Activated T-cell treated with anti-CD3 and anti-CD28 coated beads, Interleukin-2, amount 50 U/mL, for 72 hours (primary cell): ENCODE measurements at places on chromosomes 1 and 21.

DNA sequence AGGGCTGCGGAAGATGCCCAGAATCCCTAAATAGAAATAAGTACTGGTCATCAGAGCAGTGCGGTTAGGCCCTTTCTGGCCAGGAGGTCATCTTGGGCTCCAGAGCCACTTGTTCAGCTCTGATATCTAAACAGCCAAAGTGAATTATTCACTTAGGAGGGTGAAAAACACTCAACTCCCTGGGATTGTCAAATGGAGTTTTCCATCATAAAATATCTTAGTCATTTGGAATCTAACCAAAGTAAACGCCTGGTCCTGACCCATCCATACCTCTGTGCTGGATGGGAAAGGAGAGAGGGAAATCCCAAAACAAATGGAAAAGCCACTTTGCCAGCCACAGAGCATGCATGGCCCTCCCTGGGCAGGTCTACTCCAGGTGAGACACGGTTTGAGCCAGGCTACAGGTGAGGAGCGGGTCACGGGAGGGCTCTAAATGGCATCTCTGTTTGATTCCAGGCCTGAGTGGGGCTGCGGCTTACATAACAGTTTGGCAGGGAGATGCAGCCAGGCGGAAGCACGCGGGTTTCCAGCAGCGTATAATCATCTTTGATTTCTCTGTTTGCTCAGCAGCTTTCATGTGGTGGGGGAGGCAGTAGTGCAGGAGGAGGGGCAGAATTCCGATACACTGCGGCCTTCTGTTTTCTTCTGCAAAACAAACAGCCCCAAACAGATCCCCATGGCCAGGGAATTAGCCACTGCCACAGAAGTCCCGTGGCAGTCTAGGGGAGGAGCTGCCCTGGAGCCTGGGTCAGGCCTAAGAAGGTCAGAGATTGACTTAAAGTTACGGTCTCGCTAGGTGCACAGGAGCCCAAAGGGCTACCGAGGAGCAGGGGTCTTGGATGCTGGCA is 59.1 kb upstream of the ZNF648 start:
- H3K27ac ChIP-seq, result no peak overlapping the region
- no peaks in the 10 kb centered on the region for H3K36me3 ChIP-seq
- DNase-seq, result no peak
- H3K4me1 ChIP-seq, result no peaks in the 10 kb centered on the region

- H3K27ac ChIP-seq, result no peak overlapping the region
- H3K4me1 ChIP-seq, result no peaks in the 10 kb centered on the region
- no peaks in the 10 kb centered on the region for H3K36me3 ChIP-seq
- DNase-seq, result no peak
- H3K27me3 ChIP-seq, result no peaks in the 10 kb centered on the region
These were observed 819.9 kb downstream of the BRINP3 start for GRCh38 chr1:189657715-189658114.

DNA sequence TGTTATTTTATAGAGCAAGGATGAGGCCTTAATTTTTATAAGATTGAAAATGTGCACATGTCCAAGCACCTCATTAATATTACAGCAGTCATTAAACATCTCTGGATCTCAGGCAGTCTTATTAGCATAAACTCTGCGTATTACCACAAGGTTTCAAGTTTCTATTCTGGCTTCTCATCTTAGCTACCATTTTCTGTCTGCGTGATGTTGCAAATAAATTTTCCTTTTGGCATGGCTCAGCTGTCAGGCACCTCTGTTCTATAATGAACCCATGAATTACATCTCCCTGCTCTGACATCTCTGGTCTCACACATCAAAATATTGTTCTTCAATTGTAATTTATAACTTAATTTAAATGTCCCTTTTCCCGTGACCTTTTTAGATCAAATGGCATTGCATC is 156.5 kb downstream of the SLC45A1 start:
- H3K27me3 ChIP-seq, result no peaks in the 10 kb centered on the region
- no peak for DNase-seq
- H3K4me3 ChIP-seq, result no peak overlapping the region

DNA sequence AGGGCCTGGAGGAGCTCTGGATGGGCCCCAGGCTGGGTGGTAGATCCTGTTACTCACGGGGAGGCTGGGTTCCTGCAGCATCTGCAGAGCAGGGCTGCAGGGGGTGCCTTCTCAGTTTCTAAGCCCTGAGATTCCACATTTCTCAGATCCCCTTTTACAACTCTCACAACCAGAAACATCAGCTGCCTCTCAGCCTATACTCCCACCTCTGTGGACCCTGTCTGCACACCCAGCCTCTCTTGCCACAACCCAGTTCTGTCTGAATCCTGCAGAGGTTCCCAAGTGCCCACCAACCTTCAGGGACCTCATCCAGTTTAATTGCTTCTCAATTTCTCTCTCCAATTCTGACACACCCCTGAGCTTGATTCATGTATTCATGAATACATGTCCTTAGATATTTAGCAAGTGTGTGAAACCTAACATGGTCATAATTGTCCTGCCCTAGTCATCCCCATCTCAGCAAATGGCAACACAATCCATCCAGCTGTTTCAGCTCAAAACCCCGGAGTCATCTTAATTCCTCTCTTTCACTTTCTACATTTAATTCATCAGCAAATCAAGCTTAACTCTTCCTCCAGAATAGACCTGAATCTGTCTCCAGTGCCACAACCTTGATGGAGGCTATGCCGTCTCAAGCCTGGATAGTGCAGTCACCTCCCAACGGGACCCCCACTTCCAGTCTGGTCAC is 57.0 kb upstream of the NEK2 start:
- no peaks in the 10 kb centered on the region for H3K36me3 ChIP-seq
- H3K27me3 ChIP-seq, result no peaks in the 10 kb centered on the region
- DNase-seq, result no peak
- no peak overlapping the region for H3K27ac ChIP-seq
- no peak overlapping the region for H3K4me3 ChIP-seq

GRCh38 chr1:56572334-56573050 is 6.9 kb downstream of the PLPP3 start:
- no peak for DNase-seq
- H3K4me3 ChIP-seq, result no peak overlapping the region
- H3K36me3 ChIP-seq, result no peaks in the 10 kb centered on the region
- H3K27ac ChIP-seq, result no peak overlapping the region

DNA sequence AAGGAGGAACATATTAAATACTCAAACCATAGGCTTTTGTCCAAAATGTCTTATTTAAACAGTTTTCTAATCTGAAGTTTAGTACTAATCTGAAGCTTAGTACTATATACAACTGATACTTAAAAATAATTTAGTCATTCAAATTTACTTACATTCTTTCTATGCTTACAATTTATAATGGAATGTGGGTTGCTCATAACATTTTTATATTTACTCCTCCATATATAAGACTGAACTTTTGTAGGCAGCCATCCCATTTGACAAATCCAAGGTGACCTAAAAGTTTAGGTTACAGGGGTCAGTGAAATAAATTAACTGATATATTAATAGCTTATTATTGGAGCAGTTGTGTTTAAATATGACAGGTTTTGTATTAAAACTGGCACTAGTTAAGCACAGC is 570.6 kb downstream of the DPYD start:
- no peaks in the 10 kb centered on the region for H3K27me3 ChIP-seq
- no peak for DNase-seq
- H3K4me1 ChIP-seq, result peaks cover 5% of the 10 kb centered on the region
- no peak overlapping the region for H3K27ac ChIP-seq

DNA sequence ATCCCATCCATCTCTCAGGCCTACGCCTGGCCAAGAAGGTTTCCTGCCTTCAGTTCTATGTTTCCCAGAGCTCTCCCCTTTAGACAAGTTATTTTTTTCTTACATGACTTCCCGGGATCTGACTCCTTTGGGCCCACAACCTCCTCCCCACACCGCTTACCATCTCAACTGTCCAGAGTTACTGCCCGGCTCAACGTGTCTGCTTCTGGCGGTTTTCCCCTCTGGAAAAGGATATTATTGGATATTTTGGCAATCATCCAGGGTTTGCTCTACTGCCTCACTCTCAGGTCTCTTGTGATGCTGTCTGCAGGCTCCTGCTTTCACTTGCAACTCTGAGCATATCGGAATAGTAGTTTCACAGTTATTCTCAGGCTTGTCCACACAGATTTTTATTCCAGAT is 318.2 kb upstream of the CAMK1G start:
- H3K27ac ChIP-seq, result no peak overlapping the region
- H3K4me3 ChIP-seq, result no peak overlapping the region
- peaks cover 5% of the 10 kb centered on the region for H3K27me3 ChIP-seq
- H3K36me3 ChIP-seq, result no peaks in the 10 kb centered on the region

DNA sequence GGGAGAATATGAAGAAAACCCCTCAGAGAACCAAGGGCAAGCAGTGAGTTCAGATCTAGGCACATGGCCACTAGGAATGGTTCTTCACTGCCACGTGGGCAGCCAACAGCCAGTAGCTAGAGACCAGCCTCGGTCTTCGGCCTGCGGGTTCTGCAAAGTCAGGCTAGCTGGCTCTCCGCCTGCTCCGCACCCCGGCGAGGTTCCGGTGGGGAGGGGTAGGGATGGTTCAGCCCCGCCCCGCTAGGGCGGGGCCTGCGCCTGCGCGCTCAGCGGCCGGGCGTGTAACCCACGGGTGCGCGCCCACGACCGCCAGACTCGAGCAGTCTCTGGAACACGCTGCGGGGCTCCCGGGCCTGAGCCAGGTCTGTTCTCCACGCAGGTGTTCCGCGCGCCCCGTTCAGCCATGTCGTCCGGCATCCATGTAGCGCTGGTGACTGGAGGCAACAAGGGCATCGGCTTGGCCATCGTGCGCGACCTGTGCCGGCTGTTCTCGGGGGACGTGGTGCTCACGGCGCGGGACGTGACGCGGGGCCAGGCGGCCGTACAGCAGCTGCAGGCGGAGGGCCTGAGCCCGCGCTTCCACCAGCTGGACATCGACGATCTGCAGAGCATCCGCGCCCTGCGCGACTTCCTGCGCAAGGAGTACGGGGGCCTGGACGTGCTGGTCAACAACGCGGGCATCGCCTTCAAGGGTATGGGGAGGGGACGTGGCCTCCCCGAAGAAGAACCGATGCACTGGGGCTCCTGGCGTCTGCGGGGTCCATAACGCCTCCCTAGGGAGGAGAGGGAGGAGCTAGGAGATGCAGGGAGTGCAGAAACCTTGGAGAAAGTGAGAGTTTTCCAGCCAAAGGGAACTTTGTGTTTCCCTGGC is at the start of gene CBR1:
Gene CBR1 (plus strand): TSS at position 312 of the 871 bp plus-strand sequence. CDS start 92 bp downstream, at position 404.
- H3K27me3 ChIP-seq, result no peaks in the 10 kb centered on the region
- peaks cover 51% of the 10 kb centered on the region for H3K4me1 ChIP-seq
- no peak within 1 kb of the TSS for H3K27ac ChIP-seq

GRCh38 chr1:43329995-43330751 is 7.4 kb upstream of the MPL start:
- DNase-seq, result peak; percentile 70
- peaks cover 18% of the 10 kb centered on the region for H3K4me1 ChIP-seq

DNA sequence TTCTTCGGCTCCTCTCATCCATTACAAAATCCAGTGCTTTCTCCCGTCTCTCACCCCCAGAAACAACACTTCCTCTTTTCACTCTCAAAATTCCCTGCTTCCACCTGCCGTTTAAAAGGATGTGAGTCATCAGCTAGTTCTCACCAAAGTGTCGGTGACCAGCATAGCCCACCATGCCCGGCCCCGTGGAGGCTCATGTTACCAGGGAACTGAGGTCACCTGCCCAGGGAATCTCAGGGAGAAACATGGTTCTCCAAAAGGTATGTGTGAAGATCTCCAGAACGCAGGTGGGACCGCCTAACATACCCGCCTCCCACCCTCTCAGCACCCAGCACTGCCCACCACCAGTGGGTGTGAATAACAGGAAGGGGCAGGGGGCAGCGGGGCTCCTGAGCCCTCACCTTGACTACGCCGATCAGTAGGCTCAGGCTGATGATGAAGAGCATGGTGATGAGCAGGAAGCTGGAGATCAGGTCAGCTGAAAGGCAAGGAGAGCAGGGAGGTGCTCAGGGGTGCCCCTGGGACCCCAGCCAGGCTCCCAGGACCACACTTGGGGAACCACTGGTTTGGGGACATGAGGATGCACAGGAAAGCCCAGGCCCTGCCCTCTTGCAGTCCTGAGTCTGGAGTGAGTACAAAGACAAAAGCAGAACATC is 16.2 kb downstream of the LAPTM5 start:
- no peak for DNase-seq
- peaks cover 86% of the 10 kb centered on the region for H3K4me1 ChIP-seq
- peak overlapping the region; percentile 90 for H3K27ac ChIP-seq
- H3K36me3 ChIP-seq, result peaks cover 30% of the 10 kb centered on the region

DNA sequence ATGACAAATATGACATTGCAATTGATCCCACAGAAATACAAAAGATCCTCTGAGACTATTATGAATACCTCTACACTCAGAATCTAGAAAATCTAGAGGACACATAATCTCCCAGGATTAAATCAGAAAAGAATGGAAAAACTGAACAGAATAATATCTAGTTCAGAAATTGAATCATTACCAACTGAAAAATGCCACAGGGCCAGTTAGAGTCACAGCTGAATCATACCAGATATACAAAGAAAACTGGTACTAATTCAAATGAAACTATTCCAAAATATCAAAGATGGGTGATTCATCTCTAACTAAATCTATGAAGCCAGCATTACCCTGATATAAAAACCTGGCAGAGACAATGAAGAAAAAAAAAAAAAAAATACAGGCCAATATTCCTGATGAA is 149.3 kb downstream of the BRINP3 start:
- DNase-seq, result no peak
- no peak overlapping the region for H3K27ac ChIP-seq
- no peaks in the 10 kb centered on the region for H3K4me1 ChIP-seq
- no peaks in the 10 kb centered on the region for H3K27me3 ChIP-seq
- no peaks in the 10 kb centered on the region for H3K36me3 ChIP-seq
- H3K4me3 ChIP-seq, result no peak overlapping the region

- H3K4me3 ChIP-seq, result peak overlapping the region; percentile 7
- H3K27me3 ChIP-seq, result no peaks in the 10 kb centered on the region
- H3K36me3 ChIP-seq, result peaks cover 8% of the 10 kb centered on the region
- peaks cover 40% of the 10 kb centered on the region for H3K4me1 ChIP-seq
These were observed 65.9 kb downstream of the SLC66A1 start for GRCh38 chr1:19377812-19378718.

GRCh38 chr1:167526667-167527383 is 8.5 kb upstream of the CD247 start:
- H3K27ac ChIP-seq, result no peak overlapping the region
- H3K27me3 ChIP-seq, result no peaks in the 10 kb centered on the region
- no peaks in the 10 kb centered on the region for H3K4me1 ChIP-seq
- no peaks in the 10 kb centered on the region for H3K36me3 ChIP-seq

DNA sequence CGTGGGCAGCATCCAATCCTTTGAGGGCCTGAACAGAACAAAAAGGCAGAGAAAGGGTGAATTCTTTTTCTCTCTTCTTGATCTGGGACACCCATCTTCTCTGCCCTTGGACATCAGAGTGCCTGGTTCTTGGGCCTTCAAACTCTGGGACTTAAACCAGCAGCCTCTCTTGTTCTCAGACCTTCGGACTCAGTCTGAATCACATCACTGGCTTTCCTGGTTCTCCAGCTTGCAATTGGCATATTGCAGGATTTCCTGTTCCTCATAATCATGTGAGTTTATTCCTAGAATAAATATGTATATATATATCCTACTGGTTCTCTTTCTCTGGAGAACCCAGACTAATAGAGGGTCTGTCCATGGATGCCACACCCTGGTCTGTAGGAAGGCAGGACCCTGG is 16.3 kb upstream of the TENT5C start:
- H3K4me3 ChIP-seq, result no peak overlapping the region
- DNase-seq, result no peak
- H3K27me3 ChIP-seq, result no peaks in the 10 kb centered on the region
- H3K36me3 ChIP-seq, result no peaks in the 10 kb centered on the region
